ENCODE measurements at places on chromosomes 7 and 10. TPM values are rescaled to one million over a fixed set of nuclear protein-coding genes. Genes with fewer than 3 reads are reported as not detected.
A peak's percentile ranks its signal among the peaks of the same experiment; 100 is the strongest.

- H3K4me3 ChIP-seq = peak within 1 kb of the TSS; percentile 97
- H3K36me3 ChIP-seq = no peaks in the 10 kb centered on the region
Observed at GRCh38 chr7:37448636-37449361, at the start of gene ELMO1. TSS of gene ELMO1 (minus strand) at chr7:37448864. CDS start at chr7:37342690, 106,174 bp downstream.

DNA sequence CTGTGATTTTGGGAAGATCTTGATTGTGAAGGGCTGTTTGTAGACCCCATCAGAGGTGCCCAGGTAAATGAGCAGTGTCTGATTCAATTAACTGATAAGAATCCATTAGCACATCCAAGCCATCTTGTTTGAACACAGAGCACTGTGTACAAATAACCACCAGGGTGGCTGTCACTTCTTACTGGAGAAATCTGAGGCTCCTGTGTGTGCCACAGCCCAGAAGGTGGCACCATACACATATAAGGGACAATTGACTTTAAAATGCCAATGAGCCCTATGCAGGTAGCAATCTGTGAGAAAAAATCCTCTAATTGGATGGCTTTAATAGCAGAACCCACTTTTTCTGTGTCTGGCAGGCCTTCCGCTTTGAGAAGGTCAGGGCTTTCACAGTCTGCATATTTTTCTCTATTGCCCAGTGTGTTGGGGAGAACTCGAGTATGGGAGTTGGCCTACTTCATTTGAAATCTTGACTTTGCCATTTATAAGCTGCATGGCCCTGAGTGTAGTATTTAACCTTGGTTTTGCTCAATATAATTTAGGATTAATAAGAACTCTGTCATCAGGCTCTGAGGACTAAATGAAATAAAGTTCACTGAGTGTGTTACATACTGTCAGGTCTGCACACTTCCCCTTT, 517.4 kb downstream of the CCSER2 start:
- H3K36me3 ChIP-seq = no peaks in the 10 kb centered on the region
- H3K27ac ChIP-seq = no peak overlapping the region
- H3K27me3 ChIP-seq = no peaks in the 10 kb centered on the region

GRCh38 chr7:14691597-14692203, 210.9 kb downstream of the DGKB start:
- no peaks in the 10 kb centered on the region for H3K36me3 ChIP-seq
- H3K4me1 ChIP-seq = no peaks in the 10 kb centered on the region
- H3K4me3 ChIP-seq = no peak overlapping the region
- H3K27ac ChIP-seq = no peak overlapping the region

DNA sequence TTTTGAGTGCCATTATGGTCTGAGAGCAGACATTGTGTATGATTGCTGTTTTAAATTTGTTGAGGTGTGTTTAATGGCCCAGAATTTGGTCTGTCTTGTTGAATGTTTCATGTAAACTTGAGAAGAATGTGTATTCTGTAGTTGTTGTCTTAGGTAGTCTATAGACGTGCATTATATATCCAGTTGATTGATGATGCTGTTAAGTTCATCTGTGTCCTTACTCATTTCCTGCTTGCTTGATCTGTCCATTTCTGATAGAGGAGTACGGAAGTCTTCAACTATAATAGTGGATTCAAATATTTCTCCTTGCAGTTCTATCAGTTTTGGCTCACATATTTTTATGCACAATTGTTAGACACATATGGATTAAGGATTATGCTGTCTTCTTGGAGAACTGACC, 16.0 kb downstream of the PTPN12 start:
- H3K4me1 ChIP-seq = peaks cover 41% of the 10 kb centered on the region
- no peaks in the 10 kb centered on the region for H3K27me3 ChIP-seq
- no peak overlapping the region for H3K4me3 ChIP-seq

- no peak overlapping the region for H3K4me3 ChIP-seq
- H3K27me3 ChIP-seq = no peaks in the 10 kb centered on the region
- H3K36me3 ChIP-seq = no peaks in the 10 kb centered on the region
- no peaks in the 10 kb centered on the region for H3K4me1 ChIP-seq
Observed at GRCh38 chr7:40987571-40987970, 715.3 kb downstream of the INHBA start.

GRCh38 chr10:61623161-61623560, 39.6 kb upstream of the CABCOCO1 start:
- no peaks in the 10 kb centered on the region for H3K36me3 ChIP-seq
- no peaks in the 10 kb centered on the region for H3K4me1 ChIP-seq
- no peak overlapping the region for H3K4me3 ChIP-seq
- H3K27ac ChIP-seq = no peak overlapping the region
- no peak for DNase-seq
- no peaks in the 10 kb centered on the region for H3K27me3 ChIP-seq

- H3K27ac ChIP-seq = no peak overlapping the region
- H3K27me3 ChIP-seq = no peaks in the 10 kb centered on the region
- H3K4me3 ChIP-seq = no peak overlapping the region
- no peak for DNase-seq
Observed at GRCh38 chr10:79272353-79272752, 74.9 kb upstream of the PPIF start.

Gene PAX4
- not detected for total RNA-seq

Gene UTF1
- total RNA-seq = not detected

Gene CROT
- 19.0 TPM for total RNA-seq

Gene COBL
- not detected for total RNA-seq
